ENCODE measurements at places on chromosomes 6 and 20. TPM values are rescaled to one million over a fixed set of nuclear protein-coding genes. Genes with fewer than 3 reads are reported as not detected.

Gene DEFB132
- not detected for total RNA-seq

Gene DPPA5
- not detected for total RNA-seq

Gene PLAGL2
- 14.0 TPM for total RNA-seq

Gene SLC26A8
- 0.19 TPM for total RNA-seq

- no peak for DNase-seq
Observed at GRCh38 chr6:82362878-82363427, 664 bp upstream of the TPBG start.

DNA sequence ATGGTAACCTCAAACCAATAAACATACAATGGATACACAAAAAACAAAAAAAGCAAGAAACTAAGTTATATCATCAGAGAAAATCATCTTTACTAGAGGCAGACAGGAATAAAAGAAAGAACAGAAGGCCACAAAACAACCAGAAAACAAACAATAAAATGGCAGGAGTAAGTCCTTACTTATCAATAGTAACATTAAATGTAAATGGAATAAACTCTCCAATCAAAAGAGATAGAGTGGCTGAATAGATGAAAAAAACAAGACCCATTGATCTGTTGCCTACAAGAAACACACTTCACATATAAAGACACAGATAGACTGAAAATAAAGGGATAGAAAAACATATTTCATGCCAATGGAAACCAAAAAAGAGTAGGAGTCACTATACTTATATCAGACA, 81.3 kb upstream of the GJE1 start:
- no peak for DNase-seq

GRCh38 chr20:63955281-63955826, 862 bp downstream of the UCKL1 start:
- no peak for DNase-seq

GRCh38 chr20:1306316-1307135, 22.4 kb downstream of the SDCBP2 start:
- DNase-seq, result no peak

DNA sequence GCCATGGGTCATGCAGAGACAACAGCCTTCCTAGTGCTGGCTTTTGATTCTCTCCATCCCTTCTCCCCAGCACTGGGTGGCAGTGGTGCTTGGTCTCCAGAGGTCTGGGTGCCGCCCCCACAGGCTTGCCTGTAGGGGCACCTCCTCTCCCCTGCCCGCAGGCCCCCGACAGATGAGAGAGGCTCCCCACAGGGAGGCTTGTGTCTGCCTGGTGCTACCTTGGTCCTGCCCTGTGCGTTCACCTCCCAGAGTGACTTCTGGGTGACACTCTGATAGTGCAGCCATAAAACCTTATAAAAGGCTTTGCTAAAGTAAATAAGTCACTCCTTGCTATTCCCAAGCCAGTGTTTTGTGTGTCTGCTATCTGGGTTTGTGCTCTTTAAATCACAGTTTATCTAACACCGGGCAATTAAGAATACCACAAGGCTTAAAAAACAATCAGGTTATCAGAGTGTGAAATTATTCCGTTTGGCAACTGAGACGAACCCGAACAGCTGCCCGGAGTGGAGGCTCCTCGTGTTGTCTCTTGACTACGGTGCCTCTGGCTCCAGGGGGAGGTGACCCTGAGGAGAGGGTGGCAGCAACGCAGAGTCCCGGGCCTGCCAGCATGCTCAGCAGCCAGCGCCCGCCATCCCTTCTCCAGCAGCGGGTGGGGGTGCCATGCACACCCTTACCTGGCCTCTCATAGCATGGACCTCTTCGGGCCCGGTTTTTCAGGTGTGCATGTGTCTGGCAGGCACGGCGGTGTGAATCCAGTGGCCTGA, 5.4 kb upstream of the C20orf204 start:
- no peak for DNase-seq

GRCh38 chr20:63836458-63837344, 5.6 kb upstream of the ZBTB46 start:
- DNase-seq, result no peak

GRCh38 chr6:17780061-17780460, 73.3 kb upstream of the NUP153 start:
- DNase-seq, result no peak

DNA sequence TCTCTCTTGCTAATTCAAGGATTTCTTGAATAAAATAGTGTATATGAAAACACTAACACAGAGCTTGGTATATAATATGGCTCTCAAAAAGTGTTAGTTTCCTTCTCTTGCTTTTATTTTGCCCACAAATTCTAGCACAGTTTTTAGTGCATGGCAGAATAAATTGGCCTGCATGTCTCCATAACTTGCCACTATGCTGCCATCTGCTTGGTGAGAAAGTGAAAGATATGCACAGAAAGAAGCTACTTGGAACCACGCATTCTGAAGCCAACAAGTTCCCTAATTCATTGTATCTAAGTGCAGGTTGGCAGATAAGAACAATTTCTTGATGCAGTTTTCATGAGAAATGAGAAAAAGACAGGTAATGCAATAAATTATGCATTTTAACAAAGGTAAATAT, 101.2 kb downstream of the EPHA7 start:
- DNase-seq, result no peak

DNA sequence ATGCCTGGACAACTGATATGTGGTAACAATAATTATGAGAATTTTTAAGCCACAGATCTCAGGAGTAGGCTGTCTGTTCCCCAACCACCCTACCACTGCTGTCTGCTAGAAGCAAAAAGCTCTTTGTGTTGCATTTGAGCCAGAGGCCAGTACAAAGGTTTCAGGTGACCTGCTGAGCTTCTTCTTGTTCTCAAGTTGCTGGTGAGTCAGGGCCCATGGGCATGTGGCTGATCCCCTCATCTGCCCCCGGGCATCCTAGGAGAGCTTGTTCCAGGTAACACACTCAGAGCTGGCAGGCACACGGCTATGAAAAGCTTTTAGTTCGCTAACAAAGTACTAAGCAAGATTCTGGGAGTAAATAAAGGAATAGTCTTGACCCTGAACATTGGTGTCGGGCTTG, 285.3 kb downstream of the CDC5L start:
- DNase-seq, result no peak

GRCh38 chr6:162230147-162230752, 497.3 kb downstream of the PRKN start:
- DNase-seq, result no peak

GRCh38 chr6:112957536-112957916, 610.4 kb downstream of the RFPL4B start:
- no peak for DNase-seq

DNA sequence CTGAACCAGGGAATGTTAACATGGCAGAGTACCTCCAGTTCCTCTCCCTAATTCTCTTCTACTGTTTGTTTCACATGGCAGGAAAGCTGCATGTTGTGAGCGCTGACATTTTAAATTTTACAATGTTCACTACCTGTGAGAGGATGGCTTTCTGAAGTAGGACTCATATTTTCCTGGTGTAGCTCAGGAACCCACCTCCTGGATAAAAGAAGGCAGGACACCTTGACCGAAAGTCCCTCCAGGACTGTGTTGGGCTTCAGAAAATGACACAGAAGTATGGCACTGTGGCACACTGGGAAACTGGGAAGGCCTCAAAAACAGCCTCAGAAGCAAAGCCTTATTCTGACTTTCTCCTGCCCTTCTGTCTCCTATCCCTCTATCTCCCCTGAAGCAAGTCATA, 33.3 kb downstream of the PTPRK start:
- no peak for DNase-seq

DNA sequence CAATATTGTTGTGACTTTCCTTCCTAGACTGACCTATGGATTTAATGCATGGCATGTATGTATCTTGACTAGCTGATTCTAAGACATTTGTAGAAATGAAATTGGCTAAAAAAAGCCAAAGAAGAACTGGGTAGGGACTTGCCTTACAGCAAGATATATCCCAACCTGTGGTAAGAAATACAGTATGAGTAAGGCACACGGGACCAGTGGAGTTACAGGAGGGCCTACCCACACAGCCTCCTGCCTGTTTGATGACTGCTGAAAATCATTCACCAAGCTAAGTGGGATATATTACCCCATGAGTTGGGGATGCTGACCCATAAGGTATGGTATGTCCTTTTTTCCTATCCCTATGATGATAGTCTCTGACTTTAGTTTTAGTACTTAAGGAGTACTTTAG, 112.2 kb downstream of the INSM1 start:
- DNase-seq, result no peak

DNA sequence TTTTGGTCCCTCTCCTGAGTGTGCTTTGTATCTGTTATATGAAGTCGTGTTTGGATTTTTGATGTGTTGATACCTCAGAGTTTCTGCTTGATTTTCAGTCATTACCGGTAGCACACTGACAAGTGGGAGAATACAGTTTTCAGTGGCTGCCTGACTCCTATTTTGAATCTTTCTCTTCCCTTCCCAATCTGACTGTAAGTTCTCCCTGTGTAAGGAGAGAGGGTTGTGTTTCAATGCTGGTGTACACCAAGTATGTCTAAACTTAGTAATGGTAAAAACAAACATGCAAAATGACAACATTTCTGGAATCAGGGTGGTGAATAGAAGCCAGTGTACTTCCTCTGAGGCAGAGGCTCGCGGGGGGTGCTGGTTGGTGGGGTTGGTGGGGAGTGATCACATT, 103.4 kb downstream of the HIVEP1 start:
- no peak for DNase-seq

DNA sequence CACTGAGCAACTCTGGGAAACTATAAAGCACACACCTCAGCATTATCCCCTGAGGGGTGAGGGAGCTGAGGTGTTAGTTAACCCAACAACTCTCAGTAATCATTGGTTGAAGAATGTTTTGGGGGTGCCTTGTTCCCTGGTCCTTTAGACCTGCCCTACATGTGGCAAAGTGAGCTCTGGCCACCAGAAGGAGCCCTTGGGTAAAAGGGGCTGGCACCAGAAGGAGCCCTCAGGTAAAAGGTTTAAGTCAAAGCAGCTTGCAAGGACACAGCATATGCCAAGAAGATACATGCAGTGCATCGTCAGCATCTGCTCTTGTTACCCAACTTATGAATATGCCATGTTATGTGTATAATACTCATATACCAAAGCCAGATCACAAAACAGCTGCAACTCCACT, 1081.7 kb downstream of the KIF16B start:
- no peak for DNase-seq

Measured in esophagus squamous epithelium (tissue), 5 donors.